Daoy (cell line): ENCODE measurements at places on chromosomes 4 and X.

DNA sequence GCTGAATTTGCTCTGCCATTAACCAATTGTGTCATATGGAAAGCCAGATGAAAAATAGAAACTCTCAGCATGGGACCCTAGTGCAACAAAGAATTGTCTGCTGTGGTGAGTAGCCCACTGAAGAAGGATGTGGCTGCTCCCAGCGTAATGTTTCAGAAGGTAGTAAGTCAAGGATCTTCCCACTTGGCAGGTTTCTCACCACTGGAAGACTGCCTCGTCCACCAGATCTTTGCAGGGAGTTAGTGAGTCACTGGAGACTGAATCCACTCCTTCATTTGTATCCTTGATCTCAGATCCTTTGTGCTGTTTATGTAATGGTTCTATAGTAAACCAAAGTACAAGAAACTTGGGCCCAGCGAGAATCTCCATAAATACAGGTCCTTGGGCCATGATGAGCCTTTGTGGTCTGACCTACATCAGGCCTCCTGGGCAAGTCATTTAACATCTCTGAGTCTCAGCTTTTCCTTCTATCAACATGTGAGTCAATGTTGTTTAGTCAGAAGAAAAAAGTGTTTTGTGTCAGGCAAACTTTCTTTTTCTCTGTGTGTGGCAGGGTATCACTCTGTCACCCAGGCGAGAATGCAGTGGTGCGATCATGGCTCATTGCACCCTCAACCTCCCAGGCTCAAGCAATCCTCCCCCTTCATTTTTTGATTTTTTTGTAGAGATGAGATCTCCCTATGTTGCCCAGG lies 78.0 kb upstream of the CCDC160 start:
- peak; percentile 11 for DNase-seq

DNA sequence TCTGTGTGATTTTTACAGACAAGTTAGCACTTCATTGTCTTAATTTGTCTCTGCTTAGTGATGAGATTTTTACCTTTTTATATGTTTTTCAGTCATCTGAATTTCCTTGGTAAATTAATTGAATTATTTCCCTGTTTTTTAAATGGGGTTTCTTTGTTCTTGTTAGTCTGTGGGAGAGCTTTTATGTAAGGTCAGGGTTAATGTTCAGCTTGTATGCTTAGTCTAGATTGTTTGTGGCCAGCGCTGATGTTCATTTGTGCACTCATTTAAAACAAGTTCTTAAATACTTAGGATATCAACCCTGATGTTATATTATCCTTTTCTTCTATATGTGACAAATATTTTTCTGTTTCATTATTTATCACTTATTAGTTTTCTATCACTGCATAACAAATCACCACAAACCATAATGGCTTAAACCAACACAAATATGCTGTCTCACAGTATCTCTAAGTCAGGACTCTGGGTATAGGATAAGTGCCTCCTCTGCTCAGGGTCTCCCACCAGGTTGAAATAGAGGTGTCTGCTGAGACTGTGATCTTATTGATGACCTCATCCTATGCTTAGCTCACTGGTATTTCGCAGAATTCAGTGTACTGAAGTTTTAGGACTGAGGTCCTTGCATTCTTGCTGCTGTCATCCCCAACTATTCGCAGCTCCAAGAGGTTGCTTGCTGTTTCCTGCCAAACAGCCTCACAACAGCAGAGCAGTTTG lies 53.2 kb downstream of the ATP10D start:
- DNase-seq: no peak

DNA sequence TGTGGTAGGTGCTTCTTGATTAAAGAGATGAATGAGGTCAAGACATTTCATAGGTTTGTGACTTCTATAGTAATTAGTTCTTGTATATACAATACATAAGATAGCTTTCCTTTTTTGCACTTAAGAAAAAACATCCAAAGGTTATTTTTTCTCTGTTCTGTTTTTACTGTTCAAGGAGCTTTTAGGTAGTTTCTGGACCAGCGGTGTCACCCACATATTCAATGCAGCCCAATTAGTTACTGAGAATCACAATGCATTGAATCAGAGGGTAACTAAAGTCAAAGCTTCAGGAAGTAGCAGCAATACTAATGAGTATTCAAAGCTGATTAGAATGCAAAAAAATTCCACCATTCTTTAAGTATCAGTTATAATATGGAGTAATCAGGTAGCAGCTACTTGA lies 211.6 kb downstream of the SH2D1A start:
- DNase-seq: no peak

- peak; percentile 19 for DNase-seq
Observed at GRCh38 chr4:74217365-74217764, 59.4 kb downstream of the MTHFD2L start.
